ENCODE measurements at places on chromosomes 2 and 18. TPM values are rescaled to one million over a fixed set of nuclear protein-coding genes. Genes with fewer than 3 reads are reported as not detected.
A peak's percentile ranks its signal among the peaks of the same experiment; 100 is the strongest.

DNA sequence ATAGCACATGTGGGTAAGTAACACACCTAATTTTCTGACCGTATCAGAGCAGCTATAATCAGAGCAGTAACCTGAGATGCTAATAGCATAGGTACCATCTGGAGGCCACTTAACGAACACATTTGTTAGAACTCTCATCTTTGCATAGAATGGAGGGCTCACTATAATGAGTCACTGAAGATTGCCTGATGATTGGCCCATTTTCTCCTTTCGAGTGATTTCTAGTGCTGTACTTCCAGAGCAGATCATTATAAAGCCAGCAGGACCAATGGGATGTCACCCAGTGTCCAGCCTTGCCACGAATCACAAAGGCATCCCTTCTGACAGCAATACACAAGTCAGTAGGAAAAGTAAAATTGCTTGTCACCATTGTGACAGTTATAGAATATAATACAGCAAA, 81.7 kb upstream of the REV1 start:
- no peaks in the 10 kb centered on the region for H3K27me3 ChIP-seq
- H3K27ac ChIP-seq = no peak overlapping the region
- no peaks in the 10 kb centered on the region for H3K4me1 ChIP-seq
- no peak overlapping the region for H3K4me3 ChIP-seq

GRCh38 chr2:237581326-237581725, 9.2 kb downstream of the RAB17 start:
- no peaks in the 10 kb centered on the region for H3K4me1 ChIP-seq
- no peak overlapping the region for H3K27ac ChIP-seq
- H3K4me3 ChIP-seq = no peak overlapping the region
- H3K36me3 ChIP-seq = no peaks in the 10 kb centered on the region
- no peaks in the 10 kb centered on the region for H3K27me3 ChIP-seq

DNA sequence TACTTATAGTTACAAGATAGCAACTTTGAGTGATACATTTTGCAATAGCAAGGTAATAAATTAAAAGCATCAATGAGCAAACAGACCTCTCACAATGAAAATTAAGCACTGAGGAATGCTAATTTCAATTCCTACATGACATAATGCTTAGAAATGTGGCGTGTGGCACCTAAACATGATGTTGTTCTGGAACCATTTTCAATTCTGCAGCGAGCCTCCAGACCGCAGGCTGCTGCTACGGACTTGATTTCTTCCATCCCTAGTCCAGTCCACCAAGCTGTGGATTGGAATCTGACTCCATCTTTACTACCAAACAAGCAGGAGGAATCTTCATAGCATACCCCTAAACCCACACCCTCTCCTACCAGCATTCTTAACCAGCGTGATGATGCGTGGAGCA, 58.7 kb upstream of the ZNF397 start:
- H3K27me3 ChIP-seq = no peaks in the 10 kb centered on the region
- no peak overlapping the region for H3K27ac ChIP-seq
- H3K4me1 ChIP-seq = no peaks in the 10 kb centered on the region

DNA sequence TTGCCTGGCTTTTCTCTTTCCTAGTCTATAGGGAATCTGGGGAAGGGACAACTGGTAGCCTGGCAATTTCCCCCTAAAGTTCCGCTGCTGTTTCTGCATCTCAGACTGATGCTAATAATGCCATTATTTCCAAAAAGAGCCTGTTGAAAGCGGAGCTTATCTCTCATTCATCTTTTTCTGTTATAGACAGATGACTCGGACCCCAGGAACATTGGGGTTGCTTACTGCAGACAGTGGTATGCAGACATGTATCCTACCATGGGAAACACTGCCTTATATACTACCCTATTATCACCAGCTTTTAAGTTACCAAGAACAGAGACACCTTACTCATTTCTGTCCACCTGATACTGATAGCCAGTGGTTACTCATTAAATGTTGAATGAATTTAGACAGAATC, 15.3 kb downstream of the ETAA1 start:
- no peak overlapping the region for H3K4me3 ChIP-seq
- DNase-seq = no peak
- H3K36me3 ChIP-seq = peaks cover 7% of the 10 kb centered on the region
- no peak overlapping the region for H3K27ac ChIP-seq

GRCh38 chr2:30201990-30202389, 29.3 kb upstream of the LBH start:
- no peaks in the 10 kb centered on the region for H3K27me3 ChIP-seq
- no peak overlapping the region for H3K27ac ChIP-seq
- no peak overlapping the region for H3K4me3 ChIP-seq
- no peak for DNase-seq

GRCh38 chr18:75065251-75066000, 143.5 kb downstream of the PTGR3 start:
- peaks cover 11% of the 10 kb centered on the region for H3K4me1 ChIP-seq
- peaks cover 11% of the 10 kb centered on the region for H3K36me3 ChIP-seq
- H3K4me3 ChIP-seq = no peak overlapping the region
- no peak for DNase-seq
- H3K27me3 ChIP-seq = no peaks in the 10 kb centered on the region

GRCh38 chr2:241182126-241182525, 6.4 kb upstream of the ANO7 start:
- no peaks in the 10 kb centered on the region for H3K4me1 ChIP-seq
- H3K4me3 ChIP-seq = no peak overlapping the region
- H3K36me3 ChIP-seq = peaks cover 12% of the 10 kb centered on the region
- DNase-seq = no peak
- no peaks in the 10 kb centered on the region for H3K27me3 ChIP-seq
- H3K27ac ChIP-seq = no peak overlapping the region

- H3K36me3 ChIP-seq = no peaks in the 10 kb centered on the region
- no peak overlapping the region for H3K27ac ChIP-seq
- peak; percentile 65 for DNase-seq
- H3K27me3 ChIP-seq = no peaks in the 10 kb centered on the region
- no peak overlapping the region for H3K4me3 ChIP-seq
Observed at GRCh38 chr2:177161741-177162460, 50.7 kb upstream of the HNRNPA3 start.

DNA sequence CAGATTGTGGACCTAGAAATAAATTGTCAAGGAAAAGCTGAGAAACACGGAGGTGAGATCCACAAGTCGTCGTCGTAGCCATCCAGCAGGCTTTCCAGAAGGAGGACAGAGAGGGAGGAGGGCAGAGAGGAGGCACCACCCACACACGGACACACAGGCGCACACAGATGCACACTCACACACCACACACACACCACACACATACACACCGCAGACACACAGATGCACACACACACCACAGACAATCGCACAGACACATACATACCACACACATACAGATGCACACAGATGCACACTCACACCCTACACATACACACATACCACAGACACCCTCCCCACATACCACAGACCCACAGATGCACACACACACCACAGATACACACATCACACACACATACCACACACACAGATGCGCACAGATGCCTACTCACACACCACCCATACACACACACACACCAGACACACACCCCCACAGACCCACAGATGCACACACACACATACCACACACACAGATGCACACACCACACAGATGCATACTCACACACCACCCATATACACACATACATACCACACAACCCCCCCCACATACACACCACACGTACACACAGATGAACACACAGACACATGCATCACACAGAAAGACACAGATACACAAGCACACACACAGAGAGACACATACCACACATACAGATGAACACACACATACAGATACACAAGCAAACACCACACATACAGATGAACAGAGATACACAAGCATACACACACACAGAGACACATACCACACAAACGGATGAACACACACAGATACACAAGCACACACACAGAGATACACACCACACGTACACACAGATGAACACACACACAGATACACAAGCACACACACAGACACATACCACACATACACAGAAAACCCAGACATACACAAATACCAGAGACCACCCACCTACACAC, 12.7 kb upstream of the BOK start:
- H3K36me3 ChIP-seq = no peaks in the 10 kb centered on the region
- no peak overlapping the region for H3K4me3 ChIP-seq
- H3K4me1 ChIP-seq = peaks cover 8% of the 10 kb centered on the region
- H3K27me3 ChIP-seq = peaks cover 9% of the 10 kb centered on the region

- no peak overlapping the region for H3K4me3 ChIP-seq
- no peaks in the 10 kb centered on the region for H3K36me3 ChIP-seq
- no peak for DNase-seq
- no peaks in the 10 kb centered on the region for H3K27me3 ChIP-seq
- H3K4me1 ChIP-seq = no peaks in the 10 kb centered on the region
- H3K27ac ChIP-seq = no peak overlapping the region
Observed at GRCh38 chr2:104033399-104033798, 820.5 kb upstream of the POU3F3 start.

- DNase-seq = no peak
- H3K4me3 ChIP-seq = no peak overlapping the region
- H3K27me3 ChIP-seq = no peaks in the 10 kb centered on the region
- no peaks in the 10 kb centered on the region for H3K4me1 ChIP-seq
- no peaks in the 10 kb centered on the region for H3K36me3 ChIP-seq
Observed at GRCh38 chr2:86398500-86399474, 42.4 kb upstream of the KDM3A start.

- H3K4me3 ChIP-seq = peak overlapping the region; percentile 50
- DNase-seq = peak; percentile 81
- peak overlapping the region; percentile 40 for H3K27ac ChIP-seq
- H3K36me3 ChIP-seq = peaks cover 32% of the 10 kb centered on the region
- H3K27me3 ChIP-seq = no peaks in the 10 kb centered on the region
Observed at GRCh38 chr18:50268022-50268747, 1.9 kb upstream of the CFAP53 start.

DNA sequence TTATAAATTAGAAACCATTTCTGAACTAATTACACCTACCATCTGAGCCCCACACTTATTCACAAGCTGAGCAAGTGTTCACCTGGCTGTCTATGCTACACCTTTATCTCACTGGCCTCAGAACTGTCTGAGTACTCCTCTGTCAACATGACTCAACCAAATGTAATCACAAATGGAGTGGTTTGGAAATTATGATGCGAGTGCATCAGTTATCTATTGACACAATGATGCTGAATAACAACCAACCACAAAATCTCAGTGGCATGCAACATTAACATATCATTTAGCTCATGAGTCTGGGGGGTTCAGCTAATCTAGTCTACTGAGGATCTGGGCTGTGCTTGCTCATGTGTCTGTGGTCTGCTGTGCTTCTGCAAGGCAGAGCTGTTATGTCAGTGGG, 184.2 kb upstream of the NXPH2 start:
- H3K36me3 ChIP-seq = no peaks in the 10 kb centered on the region
- no peaks in the 10 kb centered on the region for H3K27me3 ChIP-seq
- no peak for DNase-seq
- H3K27ac ChIP-seq = no peak overlapping the region
- H3K4me3 ChIP-seq = no peak overlapping the region

- no peak overlapping the region for H3K27ac ChIP-seq
- no peaks in the 10 kb centered on the region for H3K27me3 ChIP-seq
- H3K4me3 ChIP-seq = no peak overlapping the region
- no peaks in the 10 kb centered on the region for H3K36me3 ChIP-seq
Observed at GRCh38 chr18:51006948-51007789, 22.8 kb upstream of the SMAD4 start.

DNA sequence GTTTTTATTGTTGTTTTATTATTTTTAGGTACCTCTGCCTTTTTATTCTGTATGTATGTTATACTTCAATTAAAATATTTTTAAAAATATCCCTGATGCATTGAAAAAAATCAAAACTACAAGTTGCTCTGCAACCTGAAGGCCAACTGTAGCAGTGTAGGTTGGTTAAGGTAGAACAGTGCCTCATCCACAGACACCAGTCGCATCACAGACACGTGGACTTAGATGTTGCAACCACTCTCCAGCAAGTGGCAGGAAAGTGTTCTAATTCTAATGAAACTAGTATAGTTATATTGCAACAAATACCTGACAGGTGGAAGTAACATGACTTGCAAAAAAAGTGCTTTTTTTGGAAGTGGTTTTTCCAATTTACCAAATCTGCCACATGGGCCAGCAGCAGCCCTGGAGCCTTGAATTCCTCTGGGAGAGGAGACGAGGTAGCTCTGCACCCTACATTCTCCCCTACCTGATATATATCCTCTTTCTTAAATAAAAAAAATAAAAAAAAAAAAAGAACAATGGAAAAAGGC, 28.4 kb upstream of the SLC3A1 start:
- H3K27ac ChIP-seq = no peak overlapping the region
- no peak overlapping the region for H3K4me3 ChIP-seq
- DNase-seq = no peak
- H3K4me1 ChIP-seq = peaks cover 2% of the 10 kb centered on the region
- H3K27me3 ChIP-seq = no peaks in the 10 kb centered on the region
- no peaks in the 10 kb centered on the region for H3K36me3 ChIP-seq

- peaks cover 6% of the 10 kb centered on the region for H3K27me3 ChIP-seq
- H3K27ac ChIP-seq = no peak overlapping the region
- no peaks in the 10 kb centered on the region for H3K36me3 ChIP-seq
- H3K4me1 ChIP-seq = no peaks in the 10 kb centered on the region
- no peak overlapping the region for H3K4me3 ChIP-seq
Observed at GRCh38 chr2:236661762-236662110, 92.1 kb downstream of the ACKR3 start.

- no peak overlapping the region for H3K27ac ChIP-seq
- no peaks in the 10 kb centered on the region for H3K27me3 ChIP-seq
- H3K36me3 ChIP-seq = no peaks in the 10 kb centered on the region
- no peaks in the 10 kb centered on the region for H3K4me1 ChIP-seq
Observed at GRCh38 chr2:109066917-109067597, 61.9 kb upstream of the SH3RF3 start.

GRCh38 chr2:229445501-229446211, 174.6 kb upstream of the PID1 start:
- no peak overlapping the region for H3K4me3 ChIP-seq
- no peak overlapping the region for H3K27ac ChIP-seq
- no peaks in the 10 kb centered on the region for H3K36me3 ChIP-seq
- DNase-seq = no peak
- H3K4me1 ChIP-seq = no peaks in the 10 kb centered on the region

DNA sequence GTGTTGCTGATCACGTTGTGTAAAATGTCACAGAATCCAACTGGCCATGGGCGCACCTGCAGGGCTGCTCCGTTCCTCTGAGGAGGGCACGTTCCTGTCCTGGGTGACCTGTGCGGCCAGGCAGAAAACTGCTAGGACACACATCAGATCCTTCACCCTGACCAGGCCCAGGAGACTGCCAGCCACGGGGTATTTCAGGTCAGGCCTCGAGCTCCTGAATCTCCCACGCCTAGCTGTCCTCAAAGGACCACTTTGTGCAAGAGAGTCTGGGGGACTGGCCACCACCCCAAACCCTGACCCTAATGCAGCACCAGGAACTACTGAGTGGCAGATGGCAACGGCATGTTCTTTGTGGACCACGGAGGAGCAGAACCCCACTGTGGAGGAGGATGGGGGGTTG, 11.1 kb downstream of the PRLH start:
- no peak overlapping the region for H3K27ac ChIP-seq
- H3K27me3 ChIP-seq = no peaks in the 10 kb centered on the region
- no peak for DNase-seq
- no peaks in the 10 kb centered on the region for H3K4me1 ChIP-seq
- H3K36me3 ChIP-seq = no peaks in the 10 kb centered on the region

FBXO36 gene
- 1.5 TPM for total RNA-seq

CROCC2 gene
- not detected for total RNA-seq

SERPINB11 gene
- total RNA-seq = not detected
